ENCODE measurements at places on chromosomes 6 and 20. TPM values are rescaled to one million over a fixed set of nuclear protein-coding genes. Genes with fewer than 3 reads are reported as not detected.

The NRSN1 gene
- total RNA-seq = not detected

The GCLC gene
- 6.5 TPM for total RNA-seq

The UNC5CL gene
- total RNA-seq = not detected

The HLA-DQB2 gene
- total RNA-seq = not detected

The BYSL gene
- 10.8 TPM for total RNA-seq

The ACTR5 gene
- 2.5 TPM for total RNA-seq
